GM10248 (cell line): ENCODE measurements at places on chromosomes 1 and 21.
A peak's percentile ranks its signal among the peaks of the same experiment; 100 is the strongest.

- DNase-seq: peak; percentile 16
These were observed 10.7 kb upstream of the ZP4 start for GRCh38 chr1:237901299-237901934.

DNA sequence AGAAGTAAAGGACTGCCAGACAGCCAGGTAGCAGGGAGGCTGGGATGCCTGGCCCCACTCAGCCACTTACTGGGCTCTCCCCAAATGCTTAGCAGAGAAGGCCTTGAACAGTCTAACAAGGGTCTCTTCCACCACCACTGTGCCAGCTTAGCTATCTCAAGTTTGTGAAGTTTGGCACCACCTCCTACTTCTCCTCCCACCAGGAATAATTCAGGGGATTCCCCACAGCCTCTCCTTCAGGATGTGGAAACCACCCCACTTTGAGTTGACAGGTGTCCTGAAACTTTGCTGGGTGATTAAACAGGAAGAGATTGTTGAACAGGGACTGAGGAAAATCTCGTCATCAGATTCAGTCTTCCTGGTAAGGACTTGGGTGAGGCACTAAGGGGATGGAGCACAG, 59.4 kb upstream of the ATP1B1 start:
- no peak for DNase-seq

- no peak for DNase-seq
These were observed 3.3 kb upstream of the GLRX2 start for GRCh38 chr1:193108471-193108870.

DNA sequence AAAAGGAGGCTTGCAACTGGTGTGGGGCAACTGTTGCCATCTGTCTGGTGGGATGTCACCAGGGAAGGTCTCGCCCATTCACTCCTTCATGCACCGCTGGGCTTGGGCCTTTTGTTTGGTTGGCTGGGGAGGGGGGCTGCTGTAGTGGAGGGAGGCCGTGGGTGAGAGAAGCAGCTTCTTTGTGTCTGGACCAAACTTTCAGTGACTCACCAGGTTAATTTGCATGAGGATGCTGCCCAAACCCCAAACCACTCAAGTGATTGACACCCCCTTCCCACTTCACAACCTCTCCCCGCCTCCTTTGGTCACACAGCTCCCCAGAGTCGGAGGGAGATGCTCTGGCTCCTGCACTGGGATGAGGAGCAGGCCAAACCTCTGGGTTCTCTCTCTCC, 19.7 kb downstream of the BTG2 start:
- peak; percentile 85 for DNase-seq

DNA sequence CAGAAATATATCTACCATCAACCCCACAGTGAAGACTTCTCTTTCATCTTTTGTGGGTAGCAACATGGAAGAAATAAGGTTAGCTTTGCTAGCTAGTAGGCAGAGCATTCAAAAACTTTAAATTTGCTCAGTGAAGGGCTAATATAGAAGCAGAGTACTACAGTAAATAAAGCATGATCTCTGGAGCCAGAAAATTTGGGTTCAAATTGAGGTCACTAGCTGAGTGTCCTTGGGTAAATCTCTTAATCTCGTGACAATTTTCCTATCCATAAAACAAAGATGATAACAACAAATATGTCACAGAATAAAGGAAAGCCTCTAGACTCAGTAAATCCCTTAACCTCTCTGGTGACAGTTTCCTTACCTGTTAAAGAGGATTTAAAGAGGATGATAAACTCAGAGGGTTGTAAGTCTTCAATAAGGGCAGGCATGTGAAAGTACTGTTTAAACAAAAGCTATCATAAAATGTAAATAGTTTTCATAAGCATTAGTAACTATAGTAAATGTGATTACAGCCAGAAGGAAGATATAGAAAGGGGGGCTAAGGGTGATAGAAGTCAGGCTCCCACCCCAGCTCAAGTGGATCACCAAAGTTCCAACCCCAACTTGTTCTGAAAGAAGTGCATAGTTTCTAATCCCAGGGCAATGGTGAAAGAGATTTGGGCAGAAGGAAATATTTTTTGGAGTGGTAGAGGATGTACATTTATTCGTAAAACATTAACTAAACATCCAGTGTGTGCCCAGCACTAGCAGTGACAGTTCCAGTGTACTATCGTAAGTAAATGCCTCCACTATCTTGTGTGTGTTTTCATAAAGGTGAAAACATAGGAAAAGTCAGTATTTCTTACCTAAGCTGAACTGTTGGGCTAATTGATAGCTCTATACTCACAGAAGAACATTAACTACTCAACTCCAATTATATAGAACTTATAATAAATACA, 24.8 kb downstream of the TM2D1 start:
- no peak for DNase-seq

GRCh38 chr1:66767626-66768025, 15.4 kb downstream of the DYNLT5 start:
- no peak for DNase-seq

DNA sequence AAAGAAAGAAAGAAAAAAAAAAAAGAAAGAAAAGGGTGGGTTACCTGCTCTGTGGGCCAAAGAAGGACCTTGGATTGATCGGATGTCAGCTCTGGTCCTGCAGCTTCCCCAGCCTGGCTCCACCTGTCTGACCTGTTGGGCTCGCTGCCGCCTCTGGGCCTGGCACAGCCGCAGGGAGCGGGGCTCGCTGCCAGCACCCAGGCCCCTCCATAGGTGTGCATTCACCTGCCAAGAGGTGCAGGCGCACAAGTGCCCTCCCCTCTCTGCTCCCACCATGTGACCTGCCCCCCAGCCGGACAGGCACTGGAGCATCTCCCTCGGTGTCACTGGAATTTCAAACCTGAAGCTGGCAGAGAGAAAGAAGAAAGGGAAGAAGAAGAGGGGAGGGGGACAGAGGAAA, 33.1 kb upstream of the GPR157 start:
- no peak for DNase-seq

DNA sequence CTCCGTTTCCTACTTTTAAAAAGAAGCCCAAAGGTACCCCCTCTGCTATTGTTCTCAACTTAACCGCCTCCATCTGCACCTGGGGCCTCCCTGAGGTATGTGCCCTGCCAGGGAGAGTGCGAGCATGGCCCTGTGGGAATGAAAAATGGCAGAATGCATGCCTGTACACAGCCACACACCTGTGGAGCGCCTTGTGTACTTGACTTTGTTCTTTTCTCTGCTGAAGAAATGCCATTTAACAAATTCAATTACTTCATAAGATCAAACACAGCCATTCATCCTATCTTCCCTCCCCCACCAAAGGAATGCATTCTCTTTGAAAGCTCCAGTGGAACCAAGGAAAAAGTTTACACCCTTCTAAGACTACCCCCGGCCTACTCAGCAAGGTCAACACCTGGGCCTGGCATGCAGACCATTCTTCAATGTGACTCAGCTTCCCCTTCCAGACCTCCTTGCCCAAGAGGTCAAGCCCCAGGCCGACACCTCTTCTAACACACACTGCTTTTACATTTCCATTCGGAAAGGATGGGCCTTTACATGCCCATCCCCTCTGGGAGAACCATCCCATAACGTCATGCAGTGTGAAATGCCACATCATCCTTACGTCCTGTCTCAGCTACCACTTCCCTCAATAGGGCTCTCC, 123.7 kb downstream of the SMYD2 start:
- DNase-seq: no peak

DNA sequence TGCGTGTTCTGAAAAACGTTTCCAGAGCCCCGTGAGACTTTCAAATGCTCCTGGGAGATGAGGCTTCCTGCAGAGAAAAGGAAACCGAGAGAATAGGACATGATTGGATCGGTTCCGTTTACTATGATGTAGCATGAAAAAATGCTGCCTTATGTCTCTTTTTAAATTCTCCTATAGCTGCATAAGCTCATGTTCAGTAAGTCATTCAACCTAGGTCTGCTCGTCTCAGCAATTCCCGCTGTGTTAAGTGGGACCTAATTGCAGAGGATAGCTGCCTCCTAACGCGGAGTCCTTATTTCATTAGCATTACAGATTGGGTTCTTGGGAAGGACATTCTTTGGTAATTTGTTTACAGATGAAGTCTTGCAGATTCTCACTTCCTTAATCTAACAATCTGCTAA, 165.3 kb downstream of the GALNT2 start:
- no peak for DNase-seq

DNA sequence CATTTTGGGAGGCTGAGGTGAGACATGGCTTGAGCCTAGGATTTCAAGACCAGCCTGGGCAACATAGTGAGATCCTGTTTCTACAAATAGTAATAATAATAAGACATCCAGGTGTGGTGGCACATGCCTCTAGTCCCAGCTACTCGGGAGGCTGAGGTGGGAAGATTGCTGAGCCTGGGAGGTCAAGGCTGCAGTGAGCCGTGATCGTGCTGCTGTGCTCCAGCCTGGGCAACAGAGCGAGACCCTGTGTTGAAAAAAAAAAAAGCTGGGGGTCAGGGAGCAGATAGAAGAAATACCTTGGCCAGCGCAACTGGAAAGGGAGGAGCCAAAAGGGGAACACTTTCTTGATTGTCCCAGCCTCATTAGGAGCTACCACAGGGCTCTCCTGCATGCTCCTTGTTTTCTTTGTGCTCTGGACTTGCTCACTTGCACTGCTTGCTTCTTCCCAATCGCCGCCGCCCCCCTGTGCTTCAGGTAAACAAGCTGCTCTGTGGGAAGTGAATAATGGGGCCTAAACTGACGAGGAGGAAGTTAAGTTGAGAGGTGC, 31.1 kb downstream of the PBX1 start:
- no peak for DNase-seq

DNA sequence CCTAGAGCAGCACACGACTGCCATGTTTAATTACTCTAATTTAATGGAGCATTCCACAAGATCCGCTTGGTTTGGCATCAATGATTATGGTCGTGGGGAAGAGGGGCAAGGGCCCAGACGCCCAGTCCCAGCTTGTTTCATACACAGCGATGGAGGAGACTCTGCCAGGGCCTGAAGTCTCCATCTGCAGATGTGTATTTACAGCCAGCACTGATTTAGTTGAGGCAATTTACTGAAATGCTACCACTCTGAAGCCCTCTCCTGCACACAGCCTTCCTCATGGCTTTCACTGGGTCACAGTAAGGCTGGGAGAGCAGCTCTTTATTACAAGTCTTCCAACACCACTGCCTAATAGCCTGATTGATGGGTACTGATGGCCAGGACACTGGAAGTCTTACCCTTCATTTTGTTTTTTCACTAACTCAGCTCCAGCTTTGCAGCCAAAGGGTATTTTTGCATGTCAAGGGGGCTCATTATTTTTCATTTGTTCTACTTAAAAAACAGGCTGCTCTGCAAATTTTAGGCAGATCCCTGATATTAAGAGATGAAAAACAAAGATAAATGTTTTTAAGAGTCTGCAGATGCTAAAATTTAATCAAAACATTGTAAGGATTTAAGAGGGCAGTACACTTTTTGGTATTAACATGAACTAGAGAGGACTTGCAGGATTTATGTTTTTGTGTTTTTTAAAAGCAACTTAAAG, 236.3 kb downstream of the SIPA1L2 start:
- DNase-seq: no peak

DNA sequence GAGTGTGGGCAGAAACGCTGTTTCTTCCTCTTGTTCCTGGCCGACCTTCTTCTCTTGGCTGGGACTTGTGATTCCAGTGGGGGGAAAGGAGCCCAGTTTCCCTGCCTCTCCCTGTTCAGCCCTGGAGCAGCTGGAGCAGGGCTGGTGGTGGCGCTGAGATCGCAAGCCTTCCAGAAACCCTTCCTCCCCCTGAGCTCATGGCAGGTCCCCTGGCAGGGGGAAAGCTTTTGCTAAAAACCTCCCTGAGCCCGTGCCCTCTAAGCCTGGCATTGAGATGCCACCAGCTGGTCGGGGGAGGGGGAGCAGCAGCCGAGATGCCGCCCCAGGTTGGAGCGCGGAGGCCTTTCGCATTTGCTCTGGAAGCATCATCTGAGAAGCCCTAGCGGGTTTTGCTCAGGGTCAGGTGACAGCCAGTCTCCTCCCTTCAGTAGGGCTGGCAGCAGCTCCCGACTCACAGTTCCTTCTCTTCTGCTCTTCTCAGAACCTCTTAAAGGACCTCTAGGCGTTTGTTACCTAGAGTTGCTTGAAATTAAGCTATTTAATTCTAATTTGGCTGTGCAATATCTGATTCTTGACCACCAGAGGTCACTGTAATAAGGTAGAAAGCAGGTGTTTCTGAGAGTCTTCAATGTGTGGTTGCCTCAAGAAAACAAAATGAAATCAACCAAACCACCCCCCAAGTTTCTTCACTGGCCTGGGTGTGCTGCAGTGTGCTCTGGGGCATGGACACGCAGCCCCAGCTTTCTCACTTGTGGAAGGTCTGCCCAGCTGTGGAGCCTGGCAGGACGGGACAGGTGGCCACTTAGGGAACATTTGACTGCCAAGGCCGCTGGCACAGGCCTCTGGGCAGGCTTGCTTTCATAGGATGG, 257.3 kb downstream of the CAMTA1 start:
- peak; percentile 72 for DNase-seq

DNA sequence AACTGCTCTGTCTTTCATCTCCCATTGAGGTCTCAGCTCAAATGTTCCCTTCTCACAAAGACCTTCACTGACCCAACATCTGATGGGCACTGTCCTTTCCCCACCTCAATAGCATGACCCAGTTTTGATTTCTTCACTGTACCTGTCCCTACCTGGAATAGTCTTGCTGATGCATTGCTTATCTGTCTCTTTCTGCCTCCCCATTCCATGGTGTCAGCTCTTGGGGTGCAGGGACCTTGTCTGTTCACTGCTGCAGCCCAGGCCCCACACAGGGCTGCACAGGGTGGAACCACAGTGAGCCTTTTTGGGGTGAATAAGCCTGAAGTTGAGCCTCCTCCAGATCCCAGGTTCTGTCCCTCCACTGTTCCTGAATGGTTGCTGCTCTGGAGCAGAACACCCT, 414.9 kb downstream of the PTPRU start:
- DNase-seq: no peak

DNA sequence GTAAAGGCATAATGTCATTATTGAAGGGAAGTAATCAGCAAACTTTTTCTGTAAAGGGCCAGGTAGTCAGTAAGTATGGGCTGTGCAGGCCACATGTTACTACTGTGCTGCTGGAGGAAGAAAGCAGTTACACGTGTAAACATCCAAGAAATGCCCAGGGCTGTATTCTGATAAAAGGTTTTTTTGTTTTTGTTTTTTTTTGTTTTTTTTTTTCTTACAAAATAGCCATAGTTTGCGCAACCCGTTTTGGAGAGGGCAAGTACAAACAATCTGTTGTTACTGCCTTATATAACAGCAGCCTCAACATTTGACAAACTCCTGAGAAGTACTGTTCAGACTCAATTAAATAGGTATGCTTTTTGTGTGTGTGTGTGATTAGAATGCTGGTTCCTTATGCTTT, 26.7 kb upstream of the MTMR11 start:
- DNase-seq: no peak

DNA sequence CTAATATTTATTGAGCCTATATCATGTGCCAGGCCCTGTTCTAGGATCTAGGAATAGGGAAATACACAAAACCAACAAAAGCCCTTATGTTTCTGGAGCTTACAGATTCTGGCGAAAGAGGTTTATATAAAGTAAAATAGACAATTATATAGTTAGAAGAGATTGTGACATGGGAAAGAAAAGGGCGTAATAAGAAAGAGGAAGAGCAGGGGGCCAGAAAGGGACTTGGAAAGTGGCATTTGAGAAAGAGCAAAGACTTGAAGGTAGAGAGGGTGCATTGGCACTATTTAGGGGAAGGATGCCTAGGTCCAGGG, 322.5 kb upstream of the FAM78B start:
- peak; percentile 7 for DNase-seq
